ENCODE measurements at places on chromosomes 2 and 18.

GRCh38 chr2:34188464-34189303, 589.6 kb upstream of the FAM98A start:
- DNase-seq = no peak

DNA sequence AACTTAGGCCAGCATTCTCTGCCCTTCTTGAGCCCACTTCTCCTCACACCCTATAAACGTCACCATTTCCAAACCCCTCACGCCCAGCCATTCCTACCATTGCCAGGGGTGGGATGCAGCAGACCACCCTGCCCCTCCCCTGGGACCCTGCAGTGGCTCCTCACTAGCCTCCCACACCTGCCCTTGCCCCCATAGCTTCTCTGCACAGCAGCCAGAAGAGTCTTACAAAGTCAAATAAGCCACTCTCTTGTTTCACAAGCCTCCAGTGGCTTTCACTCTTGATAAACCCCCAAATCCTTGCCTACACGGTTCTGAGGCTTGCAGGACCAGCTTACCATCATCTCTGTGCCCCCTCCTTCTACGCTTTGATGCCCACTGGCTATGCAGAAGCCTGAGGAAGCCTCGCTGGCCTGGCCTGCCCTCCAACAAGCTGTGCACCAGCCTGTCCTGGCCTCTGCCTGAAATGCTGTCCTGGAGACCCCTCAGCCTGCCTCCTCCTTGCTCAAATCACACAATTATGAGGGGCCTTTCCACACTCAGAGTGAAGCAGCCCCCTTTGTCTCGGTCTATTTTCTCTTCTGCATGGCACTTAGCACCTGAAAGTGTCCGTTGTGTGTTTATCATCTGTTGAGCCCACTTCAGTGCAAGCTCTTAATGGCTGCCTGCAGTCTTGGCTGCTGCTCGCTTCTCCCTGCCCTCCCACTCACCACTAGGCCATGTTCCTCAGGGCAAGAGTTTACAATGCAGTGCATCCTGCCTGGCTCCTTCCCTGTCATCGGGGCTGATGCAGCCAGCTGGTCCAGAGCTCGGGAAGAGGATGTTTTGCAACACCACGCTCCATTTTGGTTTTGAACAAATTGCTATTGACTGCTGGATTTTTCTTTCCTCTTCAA, 82.6 kb upstream of the RGPD5 start:
- DNase-seq = no peak

- no peak for DNase-seq
Measured at GRCh38 chr18:52679354-52679753, 339.4 kb downstream of the DCC start.

DNA sequence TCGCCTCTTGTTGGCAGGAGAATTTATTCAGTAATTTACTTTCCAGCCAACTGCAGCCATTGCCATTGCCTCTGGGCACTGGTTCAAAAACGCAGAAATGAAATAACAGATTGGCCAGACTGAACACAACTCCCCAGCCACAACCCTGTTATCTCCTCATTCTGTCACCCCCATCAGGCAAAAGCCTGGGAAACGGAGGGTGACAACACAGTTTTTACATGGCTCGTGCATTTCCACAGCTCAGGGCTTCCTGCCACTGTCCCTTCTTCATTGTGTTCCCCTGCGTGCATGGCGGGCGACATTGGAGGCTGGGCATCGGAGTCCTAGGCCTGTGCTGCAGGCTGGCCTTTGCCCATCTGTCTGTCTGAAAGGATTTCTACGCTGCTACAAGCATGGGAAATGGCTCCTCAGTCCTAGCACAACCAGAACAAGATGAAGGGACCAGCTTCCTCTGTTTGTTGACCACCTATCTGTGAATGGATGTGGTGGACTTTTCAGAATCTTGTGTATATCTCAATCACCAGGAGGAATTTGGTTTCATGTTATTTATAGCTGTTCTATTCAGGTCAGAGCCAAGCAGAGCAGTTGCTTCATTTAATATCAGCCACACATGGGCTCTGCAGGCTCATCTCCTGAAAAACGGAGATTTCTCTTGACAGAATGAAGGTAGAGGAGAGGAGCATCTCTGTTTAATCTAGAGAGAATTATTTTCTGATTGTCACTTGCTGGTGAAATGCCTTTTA, 107.0 kb downstream of the MGAT5 start:
- no peak for DNase-seq

DNA sequence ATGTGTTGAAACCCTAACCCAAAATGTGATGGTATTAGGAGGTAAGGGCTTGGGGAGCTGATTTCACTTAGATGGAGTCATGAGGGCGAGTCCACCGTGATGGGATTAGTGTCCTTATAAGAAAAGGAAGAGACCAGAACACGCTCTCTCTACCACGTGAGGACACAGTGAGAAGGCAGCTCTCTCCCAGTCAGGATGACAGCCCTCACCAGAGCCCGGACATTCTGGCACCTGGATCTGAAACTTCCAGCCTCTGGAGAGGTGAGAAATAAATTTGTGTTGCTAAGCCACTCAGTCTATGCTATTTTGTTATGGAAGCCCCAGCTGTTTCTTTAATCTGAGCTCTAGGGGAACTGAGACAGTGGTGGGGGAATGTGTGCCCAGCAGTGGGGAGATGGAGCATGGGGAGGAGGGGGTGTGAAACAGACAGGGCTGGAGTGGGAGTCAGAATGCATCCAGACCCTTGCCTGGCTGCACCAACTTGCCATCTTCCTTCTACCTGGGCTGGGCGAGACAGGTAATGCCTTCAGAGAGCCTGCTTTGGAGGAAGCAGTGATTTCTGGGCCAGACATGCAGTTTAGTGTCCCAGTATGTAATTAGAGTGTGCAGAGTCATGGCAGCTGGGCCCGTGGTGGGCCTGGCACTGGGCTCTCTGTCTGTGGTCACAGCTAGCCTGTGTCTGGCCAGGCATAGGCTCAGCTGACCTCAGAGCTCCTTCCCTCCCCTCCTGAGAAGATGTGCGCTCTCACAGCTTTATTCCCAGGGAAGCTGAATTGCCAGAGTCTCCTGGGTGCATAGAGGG, 38.1 kb downstream of the RHOB start:
- no peak for DNase-seq

GRCh38 chr2:117902933-117903332, 88.4 kb downstream of the DDX18 start:
- no peak for DNase-seq

DNA sequence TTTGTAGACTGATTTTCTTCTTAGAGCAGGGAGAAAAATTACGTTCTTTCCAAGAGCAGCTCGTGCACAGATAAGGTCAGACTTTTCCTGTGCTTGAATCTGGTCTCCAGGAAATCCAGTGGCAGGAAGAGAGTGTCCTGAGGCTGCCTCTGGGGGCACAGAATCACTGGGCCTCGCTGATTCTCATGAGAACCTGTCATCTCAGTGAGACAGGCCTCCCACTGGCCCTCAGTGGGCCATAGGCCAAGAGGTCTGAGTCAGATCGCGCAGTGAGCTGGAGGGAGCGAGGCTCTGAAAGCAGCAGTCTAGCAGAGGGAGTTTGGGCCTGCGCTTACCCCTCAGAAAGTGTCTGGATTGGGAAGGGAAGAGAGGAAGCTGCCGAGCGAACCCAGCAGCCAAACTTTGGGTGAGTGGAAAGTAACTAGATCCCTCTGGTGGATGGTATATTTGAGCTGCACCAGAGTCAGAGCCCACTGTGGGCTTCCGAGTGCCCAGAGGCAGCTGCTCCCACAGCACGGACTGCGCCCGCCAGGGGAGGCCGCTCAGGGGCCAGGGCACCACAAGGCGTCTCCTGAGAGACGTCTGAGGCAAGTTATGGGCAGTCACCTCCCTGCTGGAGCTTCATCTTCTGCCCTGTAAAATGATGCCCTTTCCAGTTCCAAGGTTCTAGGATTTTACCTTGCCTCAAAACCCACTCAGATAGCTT, 8.2 kb downstream of the GDF7 start:
- no peak for DNase-seq

GRCh38 chr2:46268196-46268595, 29.0 kb upstream of the EPAS1 start:
- DNase-seq = peak; percentile 11

DNA sequence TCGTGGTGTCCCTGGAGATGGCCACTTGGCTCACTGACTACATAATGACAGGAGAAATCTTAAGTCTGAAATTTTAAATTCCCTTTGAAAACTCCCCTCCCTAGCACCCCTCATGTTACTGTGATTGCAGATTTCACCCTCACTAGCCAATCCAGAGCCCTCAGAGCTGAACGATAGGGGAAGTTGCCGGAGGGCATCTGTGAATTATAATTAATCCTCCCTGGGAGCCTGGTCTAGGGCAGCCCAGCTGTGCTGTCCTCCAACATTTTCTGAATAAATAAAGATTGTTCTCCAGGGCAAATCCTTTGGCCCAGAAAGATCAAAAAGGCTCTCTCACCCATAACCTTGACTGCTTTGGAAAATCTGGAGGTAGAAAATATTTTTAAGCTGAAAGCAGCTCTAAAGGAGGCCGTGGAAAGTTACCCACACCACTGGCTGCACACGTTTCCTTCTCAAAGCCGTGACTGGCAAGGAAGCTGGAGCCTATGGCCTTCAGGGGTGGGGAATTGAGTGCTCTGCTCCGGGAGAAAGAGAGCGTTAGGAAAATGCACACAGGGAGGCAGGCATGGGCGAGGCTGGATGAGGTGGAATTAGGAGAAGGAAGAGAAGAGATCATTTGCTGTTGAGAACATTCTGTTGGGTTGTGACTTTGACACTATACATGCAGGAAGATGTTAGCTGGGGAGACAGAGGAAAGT, 68.9 kb upstream of the CNGA3 start:
- no peak for DNase-seq

GRCh38 chr18:32010124-32010721, 8.4 kb upstream of the RNF125 start:
- DNase-seq = no peak

DNA sequence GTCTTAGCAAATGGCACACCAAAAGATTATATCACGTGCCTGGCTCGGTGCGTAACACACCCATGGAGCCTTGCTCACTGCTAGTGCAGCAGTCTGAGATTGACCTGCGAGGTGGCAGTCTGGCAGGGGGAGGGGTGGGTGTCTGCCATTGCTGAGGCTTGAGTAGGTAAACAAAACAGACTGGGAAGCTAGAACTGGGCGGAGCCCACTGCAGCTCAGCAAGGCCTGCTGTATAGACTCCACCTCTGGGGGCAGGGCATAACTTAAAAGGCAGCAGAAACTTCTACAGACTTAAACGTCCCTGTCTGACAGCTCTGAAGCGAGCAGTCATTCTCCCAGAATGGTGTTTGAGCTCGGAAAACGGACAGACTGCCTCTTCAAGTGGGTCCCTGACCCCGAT, 55.9 kb upstream of the FSHR start:
- DNase-seq = no peak

GRCh38 chr18:46067438-46068007, 4.5 kb downstream of the PSTPIP2 start:
- DNase-seq = no peak

DNA sequence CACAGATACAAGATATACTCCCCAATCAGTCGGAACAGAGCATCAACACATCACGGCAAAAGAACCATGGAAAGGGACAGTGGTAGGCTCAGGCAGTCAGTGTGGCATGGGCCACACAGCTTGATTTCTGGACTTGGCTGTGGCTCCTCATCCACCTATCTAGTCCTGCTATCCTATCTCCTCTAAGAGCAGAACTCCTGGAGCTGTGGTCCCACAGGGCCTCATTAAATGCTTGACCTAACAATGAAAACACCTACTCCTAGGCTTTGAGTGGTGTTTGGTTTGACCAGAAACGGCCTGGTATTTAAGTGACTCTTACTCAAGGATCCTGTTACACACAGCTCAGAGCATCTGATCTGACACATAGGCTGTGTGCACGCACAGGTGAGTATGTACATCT, 33.6 kb upstream of the SMAD2 start:
- DNase-seq = no peak

DNA sequence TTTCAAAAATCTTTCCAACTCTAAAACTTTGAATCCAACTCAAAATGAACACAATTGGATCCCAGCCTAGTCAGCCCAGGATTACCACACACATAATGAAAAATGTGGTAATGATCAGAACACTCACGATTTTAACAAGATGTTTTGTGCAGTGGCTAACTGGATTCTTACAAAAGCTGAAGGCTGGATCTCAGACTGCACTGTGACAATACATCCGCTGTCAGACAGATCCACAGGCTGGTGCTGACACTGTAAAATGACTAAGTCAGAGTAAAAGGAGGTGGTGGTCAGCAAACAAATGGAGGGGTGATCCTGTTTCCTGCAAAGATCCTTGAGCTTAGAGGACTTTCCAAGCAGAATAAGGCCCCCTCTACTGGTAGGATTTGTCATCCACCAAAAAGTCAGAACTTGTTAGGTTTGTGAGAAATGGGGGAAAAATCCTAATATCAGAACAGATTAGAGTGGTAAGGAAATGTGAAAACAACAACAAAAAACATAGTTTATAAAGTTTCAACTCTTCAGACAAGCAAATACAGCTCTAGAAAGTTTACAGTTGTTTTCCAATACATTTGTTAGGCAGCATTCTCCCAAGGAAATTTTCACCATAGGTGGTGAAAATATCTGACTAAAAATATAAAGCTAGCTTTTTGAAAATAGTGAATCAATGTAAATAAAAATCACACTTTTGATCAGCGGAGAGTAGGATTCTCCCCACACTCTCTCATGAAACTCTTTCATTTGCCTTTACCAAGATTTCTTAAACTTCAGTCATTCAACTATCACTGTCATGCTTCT, 211.9 kb downstream of the AGPS start:
- DNase-seq = peak; percentile 67

DNA sequence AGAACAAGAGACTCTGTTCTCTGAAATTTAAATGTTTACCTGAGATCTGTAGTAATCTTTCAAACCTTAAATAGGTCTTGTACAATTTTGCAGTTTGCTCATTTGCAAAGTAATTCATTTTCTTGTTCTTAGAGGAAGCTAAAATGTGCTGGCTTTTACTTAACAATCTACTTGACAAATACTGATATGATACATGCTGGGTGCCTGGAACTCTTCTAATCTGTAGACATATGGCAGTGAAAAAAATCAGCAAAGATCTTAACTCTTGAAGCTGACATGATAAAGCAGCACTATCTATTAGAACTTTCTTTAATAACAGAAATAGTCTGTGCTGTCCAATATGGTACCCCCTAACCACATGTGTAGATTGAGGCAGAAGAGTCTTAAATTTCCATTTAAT, 1352.8 kb upstream of the SLC39A10 start:
- no peak for DNase-seq

- DNase-seq = no peak
Measured at GRCh38 chr2:215397632-215398341, 38.1 kb downstream of the FN1 start.

DNA sequence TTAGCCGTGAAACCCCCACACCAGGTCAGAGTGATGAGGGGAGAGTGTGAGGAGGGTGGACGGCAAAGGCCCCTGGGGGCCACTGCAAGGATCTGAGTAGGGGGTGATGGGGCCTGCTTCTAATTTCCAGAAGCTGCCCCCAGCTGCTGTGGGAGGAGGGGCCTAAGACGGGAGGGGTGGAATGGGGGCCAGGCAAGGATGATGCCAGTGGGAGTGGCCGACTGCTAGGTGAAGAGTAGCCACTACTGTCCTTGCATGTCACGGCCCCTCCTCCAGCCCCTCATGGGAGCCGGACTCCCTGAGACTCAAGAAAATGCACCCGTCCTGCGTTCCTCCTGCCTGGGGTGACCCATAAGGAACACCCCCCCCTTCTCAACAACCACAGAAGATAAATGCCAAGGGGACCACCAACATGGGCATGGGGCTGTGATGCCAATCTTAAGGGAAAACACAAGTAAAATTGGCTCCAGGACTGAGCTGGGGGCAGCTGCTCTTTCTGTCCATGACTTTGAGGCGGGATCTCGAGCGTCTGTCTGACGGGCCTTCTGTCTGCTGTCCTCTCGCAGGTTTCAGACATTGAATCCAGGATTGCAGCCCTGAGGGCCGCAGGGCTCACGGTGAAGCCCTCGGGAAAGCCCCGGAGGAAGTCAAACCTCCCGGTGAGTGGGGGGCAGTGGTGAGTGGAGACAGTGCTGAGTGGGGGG, 24.2 kb upstream of the PRLH start:
- DNase-seq = no peak

- DNase-seq = no peak
Measured at GRCh38 chr18:74902147-74902455, 304.4 kb downstream of the ZNF407 start.
